GM12892 (cell line): ENCODE measurements at places on chromosomes 1 and 21.

DNA sequence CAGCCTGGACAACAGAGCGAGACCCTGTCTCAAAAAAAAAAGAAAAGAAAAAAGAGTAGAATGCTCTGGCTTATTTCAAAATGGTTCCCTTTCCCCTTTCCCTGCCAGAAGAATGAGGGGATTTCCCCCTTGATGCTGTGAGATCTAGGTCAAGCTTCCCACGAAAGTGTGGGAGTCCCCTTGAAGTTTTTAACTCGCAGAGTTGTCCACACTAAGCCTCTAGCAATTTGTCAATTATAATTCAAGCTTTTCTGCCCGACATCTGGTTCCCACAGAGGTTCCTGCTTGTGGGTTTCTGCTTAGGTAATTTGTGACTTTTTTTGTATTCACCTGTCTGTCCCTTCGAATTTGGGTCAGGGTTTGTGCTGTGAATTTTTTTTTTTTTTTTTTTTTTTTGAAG lies 62.8 kb downstream of the ZFYVE9 start:
- no peak for DNase-seq

DNA sequence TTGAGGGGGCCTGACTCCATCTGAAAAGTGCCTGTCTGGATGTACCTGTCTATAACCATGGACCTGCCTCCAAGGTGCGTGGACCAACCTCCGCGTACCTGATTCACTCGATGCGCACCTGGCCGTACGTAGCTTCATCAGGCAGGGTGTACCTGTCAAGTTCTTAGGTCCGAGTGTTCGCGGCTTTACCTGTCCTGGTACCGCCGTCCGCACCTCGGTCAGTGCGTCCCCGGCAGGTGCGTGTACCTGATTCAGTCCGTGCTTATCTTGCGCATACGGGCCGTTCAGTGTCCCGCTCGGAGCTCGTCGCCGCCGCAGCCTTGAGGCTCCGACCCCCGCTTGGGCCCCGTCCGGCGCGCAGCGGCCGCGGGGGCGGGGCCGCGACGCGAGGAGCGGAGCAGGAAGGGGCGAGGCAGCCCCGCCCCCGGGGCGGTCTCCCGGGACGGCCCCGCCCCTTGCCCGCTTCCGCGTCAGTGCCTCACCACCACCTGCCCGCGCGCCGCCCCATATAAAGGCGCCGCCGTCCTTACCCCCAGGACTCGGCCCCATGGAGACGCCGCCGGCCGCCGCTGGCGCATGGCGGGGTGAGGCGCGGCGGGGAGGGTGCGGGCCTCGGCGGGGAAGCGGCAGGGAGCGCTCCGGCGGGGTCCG lies at the start of gene ZC3H12A:
ZC3H12A (plus strand) TSS at position 535 of the 651 bp plus-strand sequence. CDS start 917 bp downstream, outside the sequence.
- peak; percentile 95 for DNase-seq

DNA sequence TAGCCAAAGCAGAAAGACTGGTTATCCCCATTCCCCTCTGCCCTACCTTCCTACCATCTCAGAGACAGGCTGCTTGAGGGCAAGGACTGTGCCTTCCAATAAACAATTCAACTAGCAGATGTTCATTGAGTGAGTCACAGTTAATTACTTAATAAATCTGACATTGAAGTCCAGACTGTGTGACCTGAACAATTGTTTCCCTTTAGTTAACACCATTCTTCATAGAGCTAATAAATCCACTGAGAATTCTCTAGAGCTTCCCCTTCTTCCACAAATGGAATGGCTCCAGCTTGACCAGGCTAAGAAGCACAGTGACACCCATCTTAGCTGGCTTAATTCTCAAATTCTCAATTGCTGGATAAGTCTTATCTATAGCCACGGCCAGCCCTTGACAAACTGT lies 61.9 kb upstream of the GJA5 start:
- DNase-seq = no peak

GRCh38 chr1:29736582-29737188 lies 500.4 kb downstream of the PTPRU start:
- no peak for DNase-seq

- DNase-seq = no peak
Measured at GRCh38 chr1:87980494-87980893, 651.8 kb downstream of the LMO4 start.

- no peak for DNase-seq
Measured at GRCh38 chr1:28436211-28436769, 66.8 kb downstream of the PHACTR4 start.

- no peak for DNase-seq
Measured at GRCh38 chr1:162500805-162501204, 3.2 kb downstream of the UHMK1 start.

- no peak for DNase-seq
Measured at GRCh38 chr1:182404781-182405180, 4.3 kb upstream of the TEDDM1 start.

DNA sequence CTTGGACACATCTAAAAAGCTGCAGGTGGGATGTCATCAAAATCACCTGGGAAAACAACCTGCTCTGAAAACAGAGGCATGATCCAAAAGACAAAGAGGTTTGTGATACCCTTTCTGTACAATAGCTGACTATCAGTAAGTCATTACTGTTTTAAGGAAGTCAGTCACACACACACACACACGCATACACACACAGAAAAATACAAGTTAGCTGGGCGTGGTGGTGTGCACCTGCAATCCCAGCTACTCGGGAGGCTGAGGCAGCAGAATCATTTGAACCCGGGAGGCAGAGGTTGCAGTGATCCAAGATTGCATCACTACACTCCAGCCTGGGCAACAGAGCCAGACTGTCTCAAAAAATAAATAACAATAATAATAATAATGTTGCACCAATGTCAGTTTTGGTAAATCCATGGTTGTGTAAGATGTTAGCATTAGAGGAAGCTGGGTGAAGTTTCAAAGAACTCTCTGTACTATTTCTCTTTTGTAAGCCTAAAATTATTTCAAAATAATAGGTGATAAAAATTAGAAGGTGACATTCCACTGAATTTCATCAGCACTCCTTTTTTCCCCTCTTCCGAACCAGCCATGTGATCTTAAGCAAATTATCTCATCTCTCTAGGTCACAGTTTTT lies 9.9 kb upstream of the HLCS start:
- no peak for DNase-seq

- DNase-seq = no peak
Measured at GRCh38 chr21:41280115-41280919, 36.3 kb upstream of the FAM3B start.

- DNase-seq = no peak
Measured at GRCh38 chr1:243473227-243474135, 217.6 kb downstream of the SDCCAG8 start.

DNA sequence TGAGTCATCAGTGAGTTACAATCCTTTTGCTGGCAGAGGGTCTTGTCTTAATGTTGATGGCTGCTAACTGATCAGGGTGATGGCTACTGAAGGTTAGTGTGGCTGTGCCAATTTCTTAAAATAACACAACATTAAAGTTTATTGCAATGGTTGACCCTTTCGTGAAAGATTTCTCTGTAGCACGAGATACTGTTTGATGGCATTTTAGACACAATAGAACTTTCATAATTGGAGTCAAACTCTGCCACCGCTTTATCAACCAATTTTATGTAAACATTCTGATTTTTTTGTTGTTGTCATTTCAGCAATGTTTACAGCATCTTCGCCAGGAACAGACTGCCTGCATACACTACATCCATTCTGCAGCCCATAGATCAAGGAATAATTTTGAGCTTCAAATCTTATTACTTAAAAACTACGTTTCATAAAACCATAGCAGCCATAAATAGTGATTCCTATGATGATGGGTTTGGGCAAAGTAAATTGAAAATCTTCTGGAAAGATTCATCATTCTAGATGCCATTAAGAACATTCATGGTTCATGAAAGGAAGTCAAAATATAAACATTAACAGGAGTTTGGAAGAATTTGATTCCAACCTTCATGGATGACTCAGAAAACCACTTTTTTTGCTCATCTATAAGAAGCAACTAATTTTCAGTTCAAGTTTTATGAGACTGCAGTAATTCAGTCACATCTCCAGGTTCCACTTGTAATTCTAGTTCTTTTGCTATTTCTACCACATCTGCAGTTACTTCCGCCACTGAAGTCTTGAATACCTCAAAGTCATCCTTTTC lies 85.9 kb downstream of the TYW3 start:
- no peak for DNase-seq

DNA sequence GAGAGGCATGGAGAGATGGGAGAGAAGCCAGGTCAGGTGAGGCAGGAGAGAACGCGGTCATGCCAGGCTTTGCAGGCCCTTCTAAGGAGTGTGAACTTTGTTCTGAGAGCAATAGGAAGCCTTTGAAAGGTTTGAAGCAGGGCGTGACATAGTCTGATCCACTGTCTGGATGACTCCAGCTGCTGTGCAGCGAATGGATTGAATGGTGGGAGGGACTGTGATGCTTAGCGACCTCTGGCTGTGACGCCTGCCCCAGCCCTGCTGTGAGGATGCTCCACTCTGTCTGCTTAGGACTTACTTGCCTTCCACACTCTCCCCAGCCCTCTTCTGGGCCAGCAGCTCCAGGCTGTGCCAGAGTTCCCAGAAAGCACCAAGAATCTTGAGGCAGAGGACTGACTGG lies 41.8 kb upstream of the POU3F1 start:
- no peak for DNase-seq

GRCh38 chr1:234933475-234933874 lies 195.2 kb downstream of the TOMM20 start:
- DNase-seq = peak; percentile 48

GRCh38 chr1:110380672-110381283 lies 10.0 kb downstream of the SLC16A4 start:
- no peak for DNase-seq
